NCI-H1694 (cell line): ENCODE measurements at places on chromosomes 3 and 15.

GRCh38 chr3:8538913-8539312 lies 37.3 kb downstream of the LMCD1 start:
- DNase-seq, result no peak

- peak; percentile 69 for DNase-seq
These were observed 25.6 kb upstream of the RHO start for GRCh38 chr3:129502641-129503408.

DNA sequence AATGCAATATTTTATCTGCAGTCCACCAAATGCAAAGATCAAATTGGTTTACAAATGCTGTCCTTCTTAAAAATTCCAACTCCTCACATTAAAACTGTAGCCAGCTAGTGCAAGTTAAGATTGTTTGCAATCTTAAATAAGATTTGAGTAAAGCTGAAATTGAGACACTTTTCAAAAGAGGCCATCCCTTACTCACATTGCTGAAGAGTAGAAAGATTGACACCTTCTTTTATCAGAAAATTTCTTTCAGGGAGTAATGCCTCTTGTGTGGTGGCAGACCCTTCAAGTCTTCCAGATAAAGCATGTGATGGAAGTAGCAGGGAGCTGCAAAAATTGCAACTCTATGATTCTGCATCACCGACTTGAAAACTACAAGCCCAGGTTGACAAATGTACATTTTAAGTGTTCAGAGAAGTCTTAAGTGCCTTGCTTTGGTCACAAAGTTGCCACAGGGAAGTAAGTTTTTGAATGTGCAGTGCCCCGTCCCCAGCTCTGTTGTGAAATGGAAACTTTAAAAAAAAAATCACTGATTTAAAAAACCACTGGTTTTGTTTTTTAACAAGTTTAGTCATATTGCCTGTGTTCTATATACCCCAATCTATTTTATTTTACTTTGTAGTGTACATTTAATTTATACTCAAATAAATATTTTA lies 12.6 kb downstream of the CD86 start:
- DNase-seq, result no peak

- DNase-seq, result no peak
These were observed 2.1 kb downstream of the CCNL1 start for GRCh38 chr3:157157836-157158235.

DNA sequence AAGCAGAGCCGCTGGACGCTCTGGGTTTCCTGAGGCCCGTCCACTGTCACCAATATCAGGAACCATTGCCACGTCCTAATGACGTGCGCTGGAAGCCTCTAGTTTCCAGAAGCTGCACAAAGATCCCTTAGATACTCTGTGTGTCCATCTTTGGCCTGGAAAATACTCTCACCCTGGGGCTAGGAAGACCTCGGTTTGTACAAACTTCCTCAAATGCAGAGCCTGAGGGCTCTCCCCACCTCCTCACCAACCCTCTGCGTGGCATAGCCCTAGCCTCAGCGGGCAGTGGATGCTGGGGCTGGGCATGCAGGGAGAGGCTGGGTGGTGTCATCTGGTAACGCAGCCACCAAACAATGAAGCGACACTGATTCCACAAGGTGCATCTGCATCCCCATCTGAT lies 3.3 kb downstream of the RHO start:
- no peak for DNase-seq

- DNase-seq, result no peak
These were observed 236.4 kb downstream of the CDIN1 start for GRCh38 chr15:36815786-36816185.
